ENCODE measurements at places on chromosomes 11 and 22. TPM values are rescaled to one million over a fixed set of nuclear protein-coding genes. Genes with fewer than 3 reads are reported as not detected.

MPPED2 gene
- total RNA-seq = 11.0 TPM

C22orf15 gene
- total RNA-seq = not detected

IL10RA gene
- 5.8 TPM for total RNA-seq

BATF2 gene
- not detected for total RNA-seq

SUSD2 gene
- total RNA-seq = 123 TPM

MAPK8IP1 gene
- 299 TPM for total RNA-seq

MRGPRE gene
- total RNA-seq = 1.0 TPM

KBTBD4 gene
- total RNA-seq = 11.1 TPM

Data from glutamatergic neuron (in vitro differentiated cells).